ENCODE measurements at places on chromosomes 1 and 21.

GRCh38 chr1:71351438-71351837 lies 270.6 kb upstream of the ZRANB2 start:
- no peak for DNase-seq

- DNase-seq = no peak
Measured at GRCh38 chr1:169024800-169025271, 81.7 kb upstream of the ATP1B1 start.

DNA sequence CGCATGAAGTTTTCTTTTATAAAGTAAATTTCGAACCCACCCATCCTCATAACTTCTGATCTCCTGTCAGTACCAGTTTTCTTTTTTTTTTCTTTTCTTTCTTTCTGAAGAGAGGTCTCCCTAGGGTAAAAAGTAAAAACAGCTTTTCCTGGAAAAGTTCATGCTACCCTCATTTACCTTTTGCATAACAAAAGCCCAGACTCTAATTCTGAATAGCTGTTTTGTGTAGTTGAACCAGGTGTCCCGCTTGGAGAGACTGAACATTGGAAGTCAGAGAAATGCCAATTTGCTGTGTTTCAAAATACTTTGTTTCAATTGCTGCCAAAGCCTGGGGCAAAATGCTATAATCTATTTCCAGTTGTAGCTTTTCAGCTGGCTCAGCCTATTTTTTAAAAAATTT lies 113.7 kb upstream of the RUNX1 start:
- DNase-seq = no peak

GRCh38 chr1:84634536-84635205 lies 55.6 kb downstream of the SSX2IP start:
- no peak for DNase-seq

All from CD8-positive, alpha-beta T cell (primary cell).